COR-L47 (cell line): ENCODE measurements at places on chromosomes 2 and 18.

DNA sequence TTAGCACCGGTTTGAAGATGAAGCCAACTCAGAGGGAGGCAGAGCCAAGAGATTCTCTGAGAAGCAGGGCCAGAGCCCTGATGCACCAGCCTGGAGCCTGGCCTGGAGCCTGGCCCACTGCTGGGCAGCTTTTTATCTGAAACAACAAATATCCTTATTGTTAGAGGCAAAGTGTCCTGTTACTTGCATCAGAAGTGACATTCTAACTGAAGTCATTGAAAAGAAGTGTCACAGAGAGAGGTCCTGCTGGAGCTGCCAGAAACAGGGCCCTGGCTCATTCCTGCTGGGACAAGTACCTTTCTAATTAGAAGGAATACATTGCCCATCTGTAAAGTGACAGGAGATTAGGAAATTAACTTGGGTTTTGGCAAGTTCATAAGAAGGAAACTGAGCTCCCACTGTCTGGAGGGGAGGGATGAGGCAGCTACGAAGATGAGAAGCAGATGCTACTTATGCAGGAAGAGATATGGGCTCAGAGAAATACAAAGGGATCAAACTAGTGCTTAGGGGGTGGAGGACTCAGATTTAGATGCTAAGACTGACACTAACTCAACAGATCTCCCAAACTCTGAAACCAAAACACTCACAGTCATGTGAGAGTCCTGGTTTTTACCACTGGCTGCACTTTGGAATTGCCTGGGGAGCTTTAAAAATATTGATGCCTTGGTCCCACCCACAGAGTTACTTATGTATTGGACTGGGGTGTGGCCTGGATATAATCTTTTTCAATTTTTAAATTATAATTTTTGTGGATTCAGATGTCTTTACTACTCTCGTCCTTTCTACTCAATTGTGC, 11.0 kb upstream of the HK2 start:
- DNase-seq: no peak

- DNase-seq: no peak
These were observed 8.3 kb upstream of the GAL3ST2 start for GRCh38 chr2:241768251-241768711.

GRCh38 chr2:225400060-225400511, 576 bp downstream of the NYAP2 start:
- DNase-seq: peak; percentile 64

DNA sequence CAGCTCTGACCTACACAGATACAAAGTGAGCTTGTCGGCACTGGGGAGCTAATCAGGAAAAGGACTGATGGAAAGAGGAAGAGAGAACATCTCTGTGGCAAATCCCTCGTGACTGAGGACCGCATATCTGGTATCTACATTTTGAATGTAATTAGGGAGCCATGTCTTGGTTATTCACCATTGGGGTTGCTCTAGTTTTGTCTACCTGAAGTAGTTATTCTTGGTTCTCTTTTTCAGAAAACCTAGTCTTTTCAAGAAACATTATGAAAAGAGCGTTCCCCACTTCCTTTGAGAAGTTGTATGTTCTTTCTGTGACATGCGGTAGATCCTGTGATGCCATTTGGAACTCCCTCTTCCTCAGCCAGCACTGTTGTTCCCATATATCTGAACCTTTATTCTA, 104.4 kb downstream of the DOCK10 start:
- DNase-seq: no peak

DNA sequence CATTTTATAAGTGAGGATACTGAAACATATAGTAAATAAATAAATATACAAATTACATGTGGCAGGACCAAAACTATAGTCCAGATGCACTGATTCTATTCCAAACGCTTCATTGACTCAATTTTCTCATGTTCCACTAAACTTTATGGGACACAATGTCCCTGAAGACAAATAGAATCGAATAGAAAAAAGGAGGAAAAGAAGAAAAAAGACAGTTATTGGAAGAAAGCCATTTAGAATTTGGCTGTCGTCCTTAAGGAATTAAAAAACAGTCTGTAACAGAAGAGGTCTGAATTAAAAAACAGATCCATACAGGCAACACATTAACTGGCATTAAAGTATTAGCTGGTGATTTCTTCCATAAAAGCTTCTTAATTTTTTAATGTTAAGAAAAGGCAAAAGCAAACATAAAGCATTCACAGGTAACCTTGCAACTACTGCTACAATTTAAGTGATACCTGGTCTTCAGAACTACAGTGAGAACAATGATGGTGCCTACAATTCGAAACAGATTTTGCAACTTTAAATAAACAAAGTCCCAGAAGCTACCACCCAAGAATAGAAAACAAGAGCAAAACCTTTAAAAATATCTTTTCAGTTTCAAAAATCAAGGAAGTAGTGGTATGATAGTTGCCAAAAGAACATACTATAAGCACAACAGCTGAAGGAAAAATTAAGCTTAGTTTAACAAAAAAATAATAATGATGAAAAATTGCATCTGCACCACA, 17.4 kb upstream of the CHAC2 start:
- DNase-seq: no peak

DNA sequence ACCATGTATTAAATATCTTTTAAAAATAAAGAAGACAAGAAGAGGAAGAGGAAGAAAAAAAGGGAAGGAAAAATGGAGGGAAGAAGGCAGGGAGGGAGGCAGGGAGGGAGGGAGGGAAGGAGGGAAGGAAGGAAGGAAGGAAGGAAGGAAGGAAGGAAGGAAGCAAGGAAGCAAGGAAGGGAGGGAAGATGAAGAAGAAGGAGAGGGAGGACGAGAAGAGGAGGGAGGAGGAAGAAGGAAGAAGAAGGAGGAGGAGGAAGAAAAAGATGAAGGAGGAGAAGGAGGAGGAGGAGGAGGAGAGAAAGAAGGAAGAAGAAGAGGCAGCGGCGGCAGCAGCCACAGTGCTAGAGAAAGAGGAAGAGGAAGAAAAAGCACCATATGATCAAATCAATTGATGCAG, 189.6 kb downstream of the EXOC6B start:
- no peak for DNase-seq

DNA sequence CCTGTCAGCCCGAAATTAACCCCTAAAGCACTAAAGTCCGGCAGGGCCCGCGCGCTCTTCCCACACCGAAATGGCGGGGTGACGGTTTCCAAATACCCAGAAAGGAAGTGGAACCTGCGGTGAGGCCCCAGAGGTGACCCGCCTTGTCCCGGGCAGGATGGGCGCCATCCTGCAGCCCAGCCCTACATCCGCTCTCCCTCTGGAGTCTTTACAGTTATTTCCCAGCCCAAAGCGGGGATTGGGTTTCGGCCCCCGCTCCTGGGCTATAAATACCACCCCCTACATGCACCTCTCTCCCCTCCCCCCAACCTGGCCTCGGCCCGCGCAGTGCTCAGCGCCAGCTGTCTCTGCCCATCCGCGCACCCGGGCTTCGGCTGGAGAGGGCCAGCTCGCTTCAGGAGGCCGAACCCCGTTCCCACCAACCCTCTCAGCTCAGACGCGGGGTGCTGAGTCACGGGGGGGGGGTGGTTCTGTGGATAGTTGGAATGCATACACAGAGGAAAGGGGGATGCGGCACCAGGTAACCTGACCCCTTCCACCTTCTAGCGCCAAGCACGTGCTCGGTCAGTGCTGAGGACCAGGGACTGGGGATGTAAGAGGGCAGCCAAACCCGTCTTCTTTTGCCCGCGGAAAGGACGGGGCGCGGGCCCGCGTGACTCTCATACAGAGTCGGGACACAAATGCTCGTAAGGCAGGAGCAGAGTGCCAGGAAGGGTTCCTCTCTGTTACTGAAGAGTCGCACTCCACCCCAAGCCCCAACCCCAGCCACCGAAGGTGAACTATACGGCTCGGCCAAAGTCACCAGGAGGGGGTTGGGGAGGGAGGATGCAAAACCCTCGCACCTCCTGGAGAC, at the start of gene TUBA4B:
Gene TUBA4B, plus strand, starts transcription at position 344 of the 853 bp plus-strand sequence. Its CDS starts 165 bp downstream, at position 509.
- DNase-seq: peak; percentile 16

DNA sequence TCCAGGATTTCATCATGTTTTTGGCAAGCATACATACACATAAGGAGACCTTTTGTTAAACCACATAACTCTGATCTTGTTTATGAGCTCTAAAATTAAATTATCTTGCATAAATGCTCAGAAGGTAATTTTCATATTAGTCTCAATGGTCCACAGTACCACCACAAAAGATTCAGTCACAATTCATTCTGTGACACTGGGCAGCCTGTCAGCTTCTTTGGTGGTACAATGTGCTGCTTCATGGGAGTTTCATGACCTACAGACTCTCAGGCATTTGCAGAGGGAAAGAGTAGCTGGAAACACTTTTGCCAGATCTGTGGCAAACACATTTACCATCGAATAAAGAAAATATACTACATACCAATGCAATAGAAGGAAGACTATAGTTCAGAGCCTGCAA, 51.3 kb upstream of the ZNF397 start:
- DNase-seq: no peak

GRCh38 chr18:62603211-62603610, 80.4 kb downstream of the ZCCHC2 start:
- DNase-seq: no peak

- DNase-seq: no peak
These were observed 56.1 kb downstream of the FARP2 start for GRCh38 chr2:241412144-241412543.

DNA sequence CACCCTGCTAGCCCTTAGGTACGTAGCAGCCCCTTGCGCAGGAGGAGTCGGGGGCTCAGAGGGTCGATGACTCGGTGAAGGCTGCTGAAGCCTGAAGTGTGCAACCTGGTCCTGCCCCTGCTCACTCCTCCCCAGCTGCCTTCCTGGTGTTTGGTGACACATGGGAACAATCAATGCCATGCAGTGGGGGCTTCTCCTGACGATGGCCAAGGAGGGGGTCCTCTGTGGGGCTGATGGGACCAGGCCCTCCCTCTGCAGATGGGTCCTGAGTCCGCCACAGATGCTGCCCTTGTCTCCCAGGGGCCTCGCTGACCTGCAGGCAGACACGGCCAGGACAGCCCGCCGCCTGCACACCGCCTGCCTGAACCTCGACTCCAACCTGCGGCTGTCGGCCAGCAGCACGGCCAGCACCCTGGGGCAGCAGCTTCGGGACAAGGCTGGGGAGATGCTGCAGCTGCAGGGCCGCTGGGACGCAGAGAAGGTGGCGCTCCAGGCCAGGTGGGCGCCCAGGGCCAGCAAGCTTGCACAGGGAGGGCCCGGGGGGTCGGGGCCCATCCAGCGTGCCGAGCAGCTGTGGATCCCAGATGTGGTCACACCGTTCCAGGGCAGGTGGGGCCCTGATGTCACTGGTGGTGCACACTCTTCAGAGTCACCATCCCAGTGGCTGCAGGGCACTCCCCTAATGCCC, 24.6 kb downstream of the CROCC2 start:
- no peak for DNase-seq

DNA sequence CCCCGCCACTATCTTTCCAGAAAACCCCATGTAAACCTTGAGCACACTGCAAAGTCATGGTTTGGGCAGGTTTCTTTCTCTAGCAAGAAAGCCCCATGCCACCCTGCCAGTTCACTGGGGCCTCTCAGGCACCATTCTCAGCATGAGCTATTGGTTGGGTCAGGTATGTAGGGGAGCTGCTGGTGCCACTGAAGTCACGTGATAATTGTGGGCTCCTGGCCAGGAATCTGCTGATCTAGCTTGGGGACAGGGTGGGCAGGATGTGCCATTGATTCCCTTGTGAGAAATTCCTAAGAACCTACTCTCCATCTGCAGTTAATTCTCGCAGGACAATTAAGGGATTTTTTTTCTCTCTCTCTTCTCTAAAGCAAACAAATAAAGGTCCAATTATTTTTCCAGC, 26.5 kb upstream of the HNMT start:
- peak; percentile 5 for DNase-seq

- DNase-seq: no peak
These were observed 271.0 kb downstream of the TNS1 start for GRCh38 chr2:217731805-217732204.

DNA sequence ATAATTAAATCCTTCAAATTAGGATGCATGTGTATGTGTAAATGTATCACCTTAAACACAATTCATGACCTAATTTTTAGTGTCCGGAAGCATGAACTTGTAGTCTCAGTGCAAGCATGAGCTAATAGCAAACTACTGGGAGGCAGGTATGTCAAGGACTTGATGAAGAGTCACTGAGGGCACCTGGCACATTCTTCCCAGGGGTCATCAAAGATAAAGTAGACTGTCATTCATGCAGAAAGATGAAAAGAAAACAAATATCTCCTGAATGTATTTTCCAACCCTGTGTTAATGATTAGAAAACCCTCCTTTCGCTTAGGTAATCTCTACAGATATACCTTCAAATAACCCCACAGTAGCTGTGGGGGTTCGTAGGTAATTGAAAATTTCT, 234.9 kb downstream of the SOCS6 start:
- DNase-seq: no peak

GRCh38 chr2:197306024-197306695, 4.4 kb downstream of the ANKRD44 start:
- DNase-seq: no peak

- DNase-seq: no peak
These were observed 34.9 kb downstream of the G6PC2 start for GRCh38 chr2:168935810-168936581.

- no peak for DNase-seq
These were observed 57.4 kb upstream of the EPAS1 start for GRCh38 chr2:46239847-46240181.

DNA sequence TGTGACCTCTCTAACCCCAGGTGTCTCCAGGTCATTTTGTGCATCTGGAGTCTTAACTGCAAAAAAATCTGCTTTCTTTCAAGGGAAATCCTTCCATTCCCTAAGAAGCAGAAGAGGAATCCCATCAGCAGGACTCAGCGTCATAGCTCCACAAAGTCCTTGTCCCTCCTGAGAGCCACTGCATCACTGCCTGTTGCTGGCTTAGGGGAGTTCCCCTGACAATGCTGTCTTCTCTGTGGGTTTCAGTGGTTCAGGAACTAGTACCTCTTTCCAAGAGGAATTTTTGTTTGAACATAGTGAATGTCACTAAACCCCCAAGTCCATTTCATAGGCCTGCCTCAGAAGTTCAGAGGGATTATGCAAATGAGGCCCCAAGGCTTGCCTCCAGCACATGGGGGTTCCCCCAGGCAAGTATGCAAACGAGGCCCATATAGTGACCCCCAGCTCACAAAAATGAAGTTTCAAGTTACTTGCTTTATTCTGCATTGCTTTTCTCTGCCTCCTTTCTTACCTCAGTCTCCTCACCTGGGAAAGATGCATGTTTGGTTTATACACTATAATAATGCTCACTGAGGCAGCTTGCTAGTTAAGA, 513.9 kb upstream of the MEX3C start:
- no peak for DNase-seq

GRCh38 chr2:62219407-62220159, 23.7 kb downstream of the B3GNT2 start:
- DNase-seq: no peak

GRCh38 chr2:48971801-48972200, 182.5 kb downstream of the FSHR start:
- no peak for DNase-seq

DNA sequence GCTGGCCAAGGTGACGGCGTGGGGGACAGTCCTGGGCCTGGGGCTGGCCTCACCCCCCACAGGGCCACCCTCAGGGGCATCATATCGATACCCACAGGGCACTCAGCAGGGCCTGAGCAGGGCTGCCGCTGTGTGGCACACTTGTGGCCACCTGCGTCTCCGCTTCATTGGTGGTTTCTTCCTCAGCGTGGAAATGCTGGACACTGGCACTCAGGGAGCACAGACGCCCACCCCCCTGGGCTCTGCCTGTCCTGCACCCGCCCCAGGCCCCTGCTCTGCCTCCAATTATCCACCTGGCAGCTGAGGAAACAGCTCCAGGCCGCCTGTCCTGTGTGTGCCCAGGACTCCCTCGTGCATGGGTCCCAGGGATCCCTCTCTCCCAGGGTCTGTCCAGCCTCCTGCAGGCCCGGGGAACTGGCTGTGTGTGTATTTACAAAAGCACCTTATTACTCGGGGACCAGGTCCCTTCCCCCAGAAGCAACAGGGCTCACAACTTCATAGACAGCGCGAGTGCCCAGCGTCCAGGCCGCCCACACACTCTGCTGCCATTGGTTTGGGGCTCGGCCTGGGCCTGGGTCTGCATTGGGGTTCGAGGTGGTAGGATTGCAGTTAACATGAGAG, 13.1 kb downstream of the CROCC2 start:
- no peak for DNase-seq
